Stimulated activated CD8-positive, alpha-beta memory T cell treated with anti-CD3 and anti-CD28 coated beads, Interleukin-4, amount 100 ng/mL, for 1 hour (primary cell): ENCODE measurements at places on chromosomes 1 and 21.

GRCh38 chr1:166999075-166999474, 10.0 kb downstream of the MAEL start:
- no peak for DNase-seq

DNA sequence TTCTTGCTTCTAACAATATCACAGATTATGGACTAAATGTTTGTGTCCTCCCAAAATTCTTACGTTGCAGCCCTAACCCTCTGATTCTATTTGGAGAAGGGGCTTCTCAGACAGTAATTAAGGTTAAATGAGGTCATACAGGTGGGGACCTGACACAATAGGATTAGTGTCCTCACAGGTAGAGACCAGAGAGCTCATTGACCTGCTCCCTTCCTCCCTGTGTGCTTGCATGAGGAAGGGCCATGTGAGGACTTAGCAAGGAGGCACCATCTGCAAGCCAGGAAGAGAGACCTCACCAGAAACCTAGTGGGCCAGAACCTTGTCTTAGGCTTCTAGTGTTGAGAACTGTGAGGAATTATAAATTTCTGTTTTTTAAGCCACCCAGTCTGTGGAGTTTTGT, 322.6 kb downstream of the SMYD3 start:
- DNase-seq, result no peak

DNA sequence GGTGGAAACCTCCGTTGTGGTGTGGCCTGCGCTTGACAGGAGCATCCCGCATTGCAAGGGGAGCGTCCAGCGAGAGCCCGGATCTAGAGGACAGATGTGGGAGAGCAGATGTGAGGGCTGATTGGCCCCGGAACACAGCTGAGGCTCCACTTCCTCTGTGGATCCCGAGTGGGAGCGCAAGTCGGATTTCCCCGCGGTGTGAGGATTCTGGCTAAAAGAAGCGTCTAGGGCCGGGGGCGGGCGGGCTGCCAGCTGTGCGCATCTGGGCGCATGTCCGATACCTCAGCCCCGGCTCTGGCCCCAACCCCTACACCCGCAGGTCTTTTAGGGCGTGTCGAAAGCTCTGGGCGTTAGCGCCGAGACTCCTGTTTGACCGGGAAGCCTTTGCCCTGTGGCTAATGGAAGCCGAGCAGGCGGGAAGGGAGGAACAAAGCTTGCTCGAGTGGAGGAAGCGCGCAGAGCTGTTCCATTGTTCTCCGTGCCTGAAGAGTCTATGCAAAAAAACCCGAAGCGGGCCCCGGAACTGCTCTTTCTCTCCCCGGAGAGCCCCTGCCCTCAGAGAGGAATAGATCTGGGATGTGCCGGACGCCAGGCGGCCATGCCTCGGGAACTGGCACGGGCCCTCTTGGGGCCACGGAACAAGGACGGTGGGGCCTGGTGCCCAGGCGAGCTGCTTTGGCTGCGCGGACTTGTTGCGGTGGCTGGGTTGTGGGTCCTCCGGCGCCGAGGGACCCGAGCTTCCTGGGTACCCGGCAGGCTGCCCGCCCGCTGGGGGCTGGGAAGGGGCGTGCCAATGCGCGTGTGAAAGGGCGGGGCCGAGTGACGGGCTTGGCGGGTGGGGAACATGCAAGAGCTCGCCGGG, 111.1 kb downstream of the NAV1 start:
- no peak for DNase-seq

DNA sequence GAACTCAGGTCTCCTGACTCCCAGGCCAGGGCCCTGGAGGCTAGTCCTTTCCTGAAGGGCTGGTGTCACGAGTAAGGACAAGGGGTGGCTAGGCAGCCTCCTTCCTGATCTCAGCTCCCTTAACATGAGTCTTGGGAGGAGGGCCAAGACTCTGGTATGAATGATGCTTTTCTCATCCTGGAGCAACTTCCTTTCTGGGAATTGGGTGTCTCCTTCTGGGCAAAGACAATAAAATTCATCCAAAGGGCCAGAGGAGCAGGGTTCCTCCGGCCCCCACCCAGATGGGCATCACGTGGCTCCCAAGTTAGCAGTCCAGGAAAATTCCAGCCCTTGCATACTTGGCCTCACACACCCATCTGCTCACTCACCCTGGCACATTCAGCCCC, at the start of gene FAM167B:
FAM167B (plus strand) TSS at position 335 of the 386 bp plus-strand sequence. CDS start 200 bp downstream, outside the sequence.
- no peak for DNase-seq

- no peak for DNase-seq
Observed at GRCh38 chr1:83593073-83593472, 405.9 kb downstream of the TTLL7 start.

- DNase-seq, result no peak
Observed at GRCh38 chr1:92219028-92219427, 1.3 kb downstream of the C1orf146 start.

DNA sequence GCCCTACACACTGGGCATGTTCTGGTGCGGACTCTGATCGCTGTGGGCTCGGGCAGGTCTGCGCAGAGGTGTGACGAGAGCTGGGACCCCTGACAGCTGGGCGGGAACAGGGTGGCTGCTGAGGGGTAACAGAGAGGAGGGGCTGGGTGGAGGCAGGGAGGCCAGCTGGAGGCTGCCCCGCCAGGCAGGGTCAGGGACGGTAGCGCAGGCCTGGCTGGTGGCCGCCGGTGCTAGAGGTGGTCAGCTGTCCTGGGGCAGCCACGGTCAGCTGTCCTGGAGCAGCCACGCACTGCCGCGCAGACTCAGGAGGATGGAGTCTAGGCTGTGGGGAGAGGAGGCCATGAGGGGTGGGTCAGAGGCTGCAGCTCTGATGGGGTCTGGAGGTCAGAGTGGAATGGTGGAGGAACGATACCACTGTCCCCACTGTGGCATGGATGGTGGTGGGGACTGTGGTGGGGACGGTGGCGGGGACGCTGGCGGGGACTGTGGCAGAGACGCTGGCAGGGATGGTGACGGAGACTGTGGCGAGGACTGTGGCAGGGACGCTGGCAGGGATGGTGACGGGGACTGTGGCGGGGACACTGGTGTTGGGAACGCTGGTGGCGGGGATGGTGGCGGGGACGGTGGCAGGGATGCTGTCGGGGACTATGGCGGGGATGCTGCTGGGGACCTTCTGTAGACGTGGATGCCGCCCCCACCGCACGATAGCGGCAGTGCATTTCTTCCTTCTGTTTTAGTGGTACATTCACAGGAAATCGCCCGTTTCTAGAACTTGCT, 21.3 kb upstream of the LRRC3 start:
- no peak for DNase-seq

GRCh38 chr1:116489231-116489697, 81.6 kb downstream of the CD58 start:
- DNase-seq, result no peak

GRCh38 chr1:184392779-184393522, 6.1 kb downstream of the C1orf21 start:
- no peak for DNase-seq

GRCh38 chr1:214102907-214103306, 115.1 kb downstream of the PROX1 start:
- no peak for DNase-seq

GRCh38 chr1:162405800-162406199, 6.1 kb downstream of the SH2D1B start:
- DNase-seq, result no peak

- no peak for DNase-seq
Observed at GRCh38 chr1:213649373-213649772, 338.4 kb upstream of the PROX1 start.
